ENCODE measurements at places on chromosomes 3 and 15.

DNA sequence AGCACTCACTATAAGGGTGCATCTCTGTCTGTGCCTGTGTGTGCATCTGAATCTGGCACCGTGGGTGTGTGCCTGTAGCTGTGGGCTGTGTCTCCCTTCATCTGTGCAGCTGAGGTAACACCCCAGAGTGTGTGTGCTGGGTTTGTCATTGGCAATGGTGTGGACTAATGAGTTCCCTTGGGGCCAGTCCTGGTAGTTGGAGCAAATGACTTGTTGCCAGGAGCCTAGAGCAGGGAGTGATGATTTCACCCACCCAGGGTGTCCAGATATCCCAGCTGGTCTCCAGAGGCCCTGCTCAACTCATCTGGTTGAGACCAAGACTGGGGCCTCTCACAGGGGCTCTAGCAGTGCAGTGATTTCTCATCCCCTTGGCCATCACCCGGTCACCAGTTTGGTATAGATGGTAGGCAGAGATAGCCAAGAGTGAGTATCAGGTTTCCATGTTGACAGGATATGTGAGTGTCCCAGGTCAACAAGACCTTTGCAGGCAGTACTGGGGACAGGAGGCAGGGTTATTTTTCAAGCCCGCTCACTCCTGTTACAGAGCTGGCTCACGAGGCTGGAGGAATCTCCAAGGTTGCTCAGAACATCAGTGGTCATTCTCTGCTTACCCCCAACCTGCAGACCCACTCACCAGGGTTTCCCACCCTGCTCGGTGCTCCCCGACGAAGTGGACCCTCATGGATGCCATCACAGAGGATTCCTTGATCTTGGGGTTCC is 4.1 kb upstream of the HDAC11 start:
- DNase-seq = peak; percentile 82

GRCh38 chr15:29093696-29094343 is 175.8 kb downstream of the NSMCE3 start:
- DNase-seq = no peak

DNA sequence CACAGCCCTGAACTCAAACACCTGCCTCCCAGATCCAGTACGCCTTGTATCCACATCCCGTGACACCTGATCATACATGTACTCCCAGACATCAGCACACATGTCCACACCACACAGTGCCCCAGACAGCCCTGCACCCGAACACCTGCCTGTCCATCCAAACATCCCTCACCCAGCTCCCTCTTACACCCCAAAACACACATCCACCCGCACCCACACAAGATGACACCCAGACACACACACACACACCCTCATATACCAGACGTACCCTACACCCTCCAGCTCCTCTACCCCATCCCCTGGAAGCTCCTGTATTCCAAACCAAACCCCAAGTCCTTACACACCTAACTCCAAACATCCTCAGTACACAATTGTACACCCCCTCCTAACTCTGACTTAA is 735 bp downstream of the CAMK1 start:
- DNase-seq = no peak

DNA sequence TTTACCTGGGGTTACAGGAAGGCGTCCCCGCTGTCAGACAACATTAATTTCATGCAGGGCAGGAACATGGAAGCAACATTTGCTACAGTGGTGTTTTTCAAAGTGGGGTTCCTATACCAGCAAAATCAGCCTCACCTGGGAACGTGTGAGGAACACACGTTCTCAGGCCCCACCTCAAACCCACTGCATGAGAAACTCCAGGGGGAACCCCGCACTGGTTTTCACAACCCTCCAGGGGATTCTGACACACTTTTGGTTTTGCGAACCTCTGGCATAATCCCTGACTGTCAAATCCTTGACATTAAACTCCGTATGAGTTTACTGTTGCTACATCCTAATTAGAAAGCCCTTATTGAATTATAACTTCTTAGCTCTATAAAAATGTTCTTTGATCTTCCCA is 127.7 kb downstream of the LRRK1 start:
- DNase-seq = no peak

DNA sequence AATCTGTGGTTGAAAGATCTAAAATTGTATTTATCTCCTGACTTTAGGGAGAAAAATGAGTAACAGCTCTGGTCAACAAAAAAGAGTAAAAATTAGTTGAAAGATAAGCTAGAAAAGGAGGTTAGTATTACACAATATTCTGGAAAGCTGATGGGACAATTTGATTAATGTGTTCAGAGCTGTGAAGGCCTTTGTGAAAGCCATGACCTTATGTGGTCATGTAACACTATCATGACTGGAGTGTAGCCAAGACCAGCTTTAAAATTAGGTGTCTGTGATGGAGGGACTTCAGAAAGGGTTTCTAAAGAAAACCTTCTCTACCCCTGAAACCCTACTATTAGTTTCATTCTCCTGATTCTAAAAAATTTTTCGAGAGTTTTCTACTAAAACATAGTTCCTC is 127.2 kb downstream of the NFKBIZ start:
- DNase-seq = peak; percentile 16

GRCh38 chr3:133268726-133269134 is 131.1 kb upstream of the BFSP2 start:
- no peak for DNase-seq

DNA sequence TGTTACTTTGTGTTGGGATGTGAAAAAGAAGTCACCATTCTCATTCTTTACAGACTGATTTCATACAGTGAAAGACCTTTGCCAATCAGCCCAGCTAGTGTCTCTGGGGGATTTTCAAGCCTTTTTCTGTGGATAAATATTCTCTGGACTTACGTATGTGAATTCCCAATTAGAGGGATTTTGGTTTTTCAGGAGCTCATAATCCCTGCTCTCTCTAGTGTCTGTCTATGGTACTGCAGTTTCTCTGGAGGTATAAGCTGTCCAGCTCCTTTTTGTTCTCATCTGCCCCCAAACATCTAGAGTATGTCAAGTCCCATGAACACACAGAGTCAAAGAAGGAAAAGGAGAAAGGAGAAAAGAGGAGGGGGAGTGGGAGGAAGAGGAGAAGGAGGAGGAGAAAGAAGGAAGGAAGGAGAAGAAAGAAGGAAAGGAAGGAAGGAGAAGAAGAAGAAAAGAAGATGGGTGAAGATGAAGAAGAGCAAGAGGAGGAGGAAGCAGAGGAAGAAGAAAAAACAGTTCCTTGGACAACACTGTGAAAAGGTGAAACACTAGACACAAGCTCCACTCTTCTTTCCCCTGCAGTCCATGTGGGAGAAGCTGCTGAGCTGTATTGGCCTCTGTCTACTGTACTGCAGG is 218.6 kb downstream of the GREM1 start:
- peak; percentile 6 for DNase-seq

- no peak for DNase-seq
Measured at GRCh38 chr3:16739541-16740105, 134.4 kb upstream of the DAZL start.

DNA sequence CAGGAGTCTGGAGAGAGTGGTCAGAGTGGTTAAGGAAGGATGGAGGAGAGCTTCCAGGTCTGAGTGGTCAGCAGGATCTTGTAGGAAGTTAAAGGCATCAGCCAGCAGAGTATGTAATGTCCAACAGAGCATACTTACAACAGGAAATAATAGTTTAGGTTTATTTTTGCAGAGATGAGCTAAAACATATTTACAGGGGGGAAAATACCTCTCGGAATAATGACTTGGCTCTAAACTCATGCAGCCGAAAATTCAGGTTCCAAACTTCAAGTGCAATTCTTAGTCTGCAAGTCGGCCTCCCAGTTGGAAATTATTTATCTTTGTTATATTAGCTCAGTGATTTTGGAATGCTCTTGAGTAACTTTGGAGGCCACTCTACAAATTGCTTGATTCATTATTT is 385.0 kb upstream of the C2CD4B start:
- DNase-seq = no peak

- peak; percentile 31 for DNase-seq
Measured at GRCh38 chr3:51538115-51538458, 432 bp upstream of the RAD54L2 start.

DNA sequence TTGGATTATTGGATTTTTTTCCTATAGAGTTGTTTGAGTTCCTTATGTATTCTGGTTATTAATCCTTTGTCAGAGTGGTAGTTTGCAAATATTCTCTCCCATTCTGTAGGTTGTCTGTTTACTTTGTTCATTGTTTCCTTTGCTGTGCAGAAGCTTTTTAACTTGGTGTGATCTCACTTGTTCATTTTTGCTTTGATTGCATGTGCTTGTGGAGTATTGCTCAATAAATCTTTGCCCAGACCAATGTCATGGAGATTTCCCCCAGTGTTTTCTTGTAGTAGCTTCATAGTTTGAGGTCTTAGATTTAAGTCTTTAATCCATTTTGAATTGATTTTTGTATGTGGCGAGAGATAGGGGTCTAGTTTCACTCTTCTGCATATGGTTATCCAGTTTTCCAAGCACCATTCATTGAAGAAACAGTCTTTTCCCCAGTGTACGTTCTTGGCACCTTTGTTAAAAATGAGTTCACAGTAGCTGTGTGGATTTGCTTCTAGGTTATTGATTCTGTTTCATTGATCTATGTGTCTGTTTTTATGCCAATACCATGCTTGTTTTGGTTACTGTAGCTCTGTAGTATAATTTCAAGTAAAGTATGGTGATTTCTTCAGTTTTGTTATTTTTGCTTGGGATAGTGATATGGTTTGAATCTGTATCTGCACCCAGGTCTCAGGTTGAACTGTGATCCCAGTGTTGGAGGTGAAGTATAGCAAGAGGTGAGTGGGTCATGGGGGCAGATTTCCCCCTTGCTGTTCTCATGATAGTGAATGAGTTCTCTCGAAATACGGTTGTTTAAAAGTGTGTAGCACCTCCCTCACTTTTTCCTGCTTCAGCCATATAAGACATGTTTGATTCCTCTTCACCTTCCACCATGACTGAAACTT is 46.1 kb upstream of the TNFSF10 start:
- no peak for DNase-seq

- no peak for DNase-seq
Measured at GRCh38 chr3:62559831-62560445, 186.6 kb upstream of the FEZF2 start.

DNA sequence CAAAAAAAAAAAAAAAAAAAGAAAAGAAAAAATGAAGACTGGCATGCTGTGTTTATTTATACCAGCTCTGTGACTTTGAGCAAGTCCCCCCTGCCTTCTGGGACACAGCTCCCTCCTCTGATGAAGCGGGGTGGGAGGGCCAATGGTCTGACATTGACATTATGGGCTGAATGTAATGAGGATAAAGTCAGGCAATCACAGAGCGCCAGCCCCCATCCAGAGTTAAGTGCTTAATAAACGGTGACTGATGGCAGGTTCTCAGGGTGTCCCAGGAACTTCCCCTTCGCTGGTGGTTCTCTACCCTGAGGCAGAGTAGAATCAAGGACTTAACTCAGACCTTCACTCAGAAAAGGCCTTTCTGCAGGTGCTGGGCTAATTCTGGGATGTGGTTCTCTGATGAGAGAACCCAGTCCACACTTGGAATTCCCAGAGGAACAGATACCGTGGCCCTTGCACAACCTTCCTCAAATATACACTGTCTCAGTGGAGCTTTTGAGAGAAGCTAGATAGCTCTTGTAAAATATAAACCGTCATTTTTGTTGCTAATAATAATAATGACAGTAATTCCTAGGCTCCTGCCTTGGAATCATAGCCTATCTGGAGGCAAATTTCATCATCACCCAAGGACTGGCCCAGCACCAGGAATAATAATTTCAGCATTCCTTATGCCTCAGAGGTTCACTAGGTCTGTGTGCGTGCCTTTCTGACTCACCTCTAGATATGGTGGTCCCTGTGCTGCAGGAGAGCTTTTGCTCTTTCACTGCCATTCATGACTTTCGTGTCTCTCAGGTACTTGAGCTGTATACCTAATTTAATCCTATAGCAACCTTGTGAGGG is 115.8 kb downstream of the RPLP1 start:
- no peak for DNase-seq

- DNase-seq = peak; percentile 100
Measured at GRCh38 chr3:14124615-14125192, at the start of the genes CHCHD4 and TMEM43. Gene CHCHD4, minus strand, starts transcription at chr3:14124870. Its CDS starts 194 bp downstream, at chr3:14124676. Gene TMEM43, plus strand, starts transcription at chr3:14125052. Its CDS starts 142 bp downstream, at chr3:14125194.

GRCh38 chr3:136802481-136802996 is 16.4 kb upstream of the SLC35G2 start:
- DNase-seq = no peak

DNA sequence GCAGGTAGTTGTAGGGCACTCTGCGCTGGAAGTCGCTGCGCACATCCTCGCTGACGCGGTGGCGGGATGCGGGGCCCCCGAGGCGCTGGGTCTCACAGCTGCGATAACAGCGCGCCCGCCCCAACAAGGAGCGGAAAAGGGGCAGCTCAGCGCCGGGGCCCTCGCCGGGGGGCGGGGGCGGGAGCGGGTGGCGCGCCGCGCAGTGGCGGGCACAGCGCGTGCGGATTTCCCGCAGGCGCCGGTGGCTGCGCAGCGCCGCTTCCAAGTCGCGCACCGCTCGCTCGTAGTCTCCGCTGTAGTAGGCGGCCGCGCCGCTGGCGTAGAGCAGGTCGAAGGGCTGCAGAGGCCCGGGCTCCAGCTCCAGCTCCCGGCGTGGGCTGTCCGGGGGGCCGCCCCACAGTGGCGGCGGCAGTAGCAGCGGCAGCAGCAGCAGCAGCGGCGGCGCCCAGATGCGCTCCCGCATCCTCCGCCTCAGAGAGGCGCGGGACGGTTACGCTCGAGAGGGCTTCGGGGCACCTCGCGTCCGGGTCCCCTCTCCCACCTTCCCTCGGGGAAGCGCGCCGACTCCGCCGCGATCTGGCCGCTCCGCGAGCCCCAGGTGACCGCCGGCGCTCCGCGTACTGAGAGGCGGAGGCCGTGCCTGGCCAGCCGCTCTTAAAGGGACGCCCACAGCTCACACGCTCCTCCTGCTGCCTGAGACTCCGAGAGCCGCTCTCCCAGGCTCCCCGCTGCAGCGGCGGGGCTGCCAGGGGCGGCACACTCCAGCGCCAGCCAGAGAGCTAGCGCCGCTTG is at the start of gene P3H2:
Gene P3H2, minus strand, starts transcription at position 629 of the 792 bp plus-strand sequence. Its CDS starts 166 bp downstream, at position 463.
- DNase-seq = peak; percentile 90

DNA sequence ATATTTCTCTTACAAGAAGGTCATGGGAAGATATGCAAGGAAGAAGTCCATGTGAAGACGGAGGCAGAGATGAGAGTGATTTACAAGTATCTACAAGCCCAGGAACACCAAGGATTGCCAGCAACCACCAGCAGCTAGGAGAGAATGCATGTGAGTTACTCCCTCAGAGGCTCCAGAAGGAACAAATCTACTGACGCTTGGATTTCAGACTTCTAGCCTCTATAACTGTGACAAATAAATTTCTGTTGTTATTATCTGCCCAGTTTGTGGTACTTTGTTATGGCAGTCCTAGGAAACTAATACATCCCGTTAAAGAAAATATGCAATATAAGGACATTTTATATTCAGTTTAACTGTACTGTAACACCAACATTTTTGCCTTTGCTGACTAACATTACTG is 283.9 kb downstream of the BCHE start:
- DNase-seq = no peak

- DNase-seq = no peak
Measured at GRCh38 chr15:58340176-58340575, 91.6 kb upstream of the LIPC start.

- DNase-seq = no peak
Measured at GRCh38 chr3:176755977-176756376, 441.3 kb downstream of the TBL1XR1 start.

GRCh38 chr3:159669766-159670165 is 318.9 kb upstream of the IL12A start:
- no peak for DNase-seq

DNA sequence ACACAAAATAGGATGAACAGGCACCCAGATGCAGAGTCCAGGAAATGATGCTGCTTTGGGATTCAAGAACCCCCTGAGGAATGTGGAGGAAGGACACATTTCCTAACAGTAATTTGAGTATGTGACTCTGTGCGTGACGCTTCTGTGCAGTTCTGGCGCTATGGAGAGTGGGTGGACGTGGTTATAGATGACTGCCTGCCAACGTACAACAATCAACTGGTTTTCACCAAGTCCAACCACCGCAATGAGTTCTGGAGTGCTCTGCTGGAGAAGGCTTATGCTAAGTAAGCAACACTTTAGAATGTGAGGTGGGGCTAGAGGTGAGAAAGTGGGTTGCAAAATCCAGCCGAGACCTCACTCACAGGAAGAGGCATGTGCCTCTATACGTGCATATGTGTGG is 28.3 kb downstream of the CAPN3 start:
- no peak for DNase-seq

Data from HuH-7 (cell line).